ENCODE measurements at places on chromosomes 12 and 14.

DNA sequence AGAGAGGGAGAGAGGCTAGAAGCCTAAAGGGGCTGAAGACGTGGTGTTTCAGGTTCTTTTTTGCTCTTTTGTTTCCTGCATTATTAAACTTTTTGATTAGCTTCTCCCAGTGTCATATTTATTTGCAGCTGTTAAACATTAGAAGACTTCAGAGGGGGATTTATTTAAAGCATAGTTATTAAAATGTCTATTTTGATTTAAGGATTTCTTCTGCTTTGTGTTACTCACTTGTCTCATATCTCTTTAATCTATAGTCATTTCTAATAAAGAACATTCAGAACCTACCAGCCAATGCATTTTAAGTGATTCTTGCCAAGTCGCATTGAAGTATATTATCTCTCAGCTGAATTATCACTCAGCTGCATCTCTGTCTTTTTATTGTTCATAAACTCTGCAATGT, 152.0 kb upstream of the DYRK2 start:
- no peak for DNase-seq

DNA sequence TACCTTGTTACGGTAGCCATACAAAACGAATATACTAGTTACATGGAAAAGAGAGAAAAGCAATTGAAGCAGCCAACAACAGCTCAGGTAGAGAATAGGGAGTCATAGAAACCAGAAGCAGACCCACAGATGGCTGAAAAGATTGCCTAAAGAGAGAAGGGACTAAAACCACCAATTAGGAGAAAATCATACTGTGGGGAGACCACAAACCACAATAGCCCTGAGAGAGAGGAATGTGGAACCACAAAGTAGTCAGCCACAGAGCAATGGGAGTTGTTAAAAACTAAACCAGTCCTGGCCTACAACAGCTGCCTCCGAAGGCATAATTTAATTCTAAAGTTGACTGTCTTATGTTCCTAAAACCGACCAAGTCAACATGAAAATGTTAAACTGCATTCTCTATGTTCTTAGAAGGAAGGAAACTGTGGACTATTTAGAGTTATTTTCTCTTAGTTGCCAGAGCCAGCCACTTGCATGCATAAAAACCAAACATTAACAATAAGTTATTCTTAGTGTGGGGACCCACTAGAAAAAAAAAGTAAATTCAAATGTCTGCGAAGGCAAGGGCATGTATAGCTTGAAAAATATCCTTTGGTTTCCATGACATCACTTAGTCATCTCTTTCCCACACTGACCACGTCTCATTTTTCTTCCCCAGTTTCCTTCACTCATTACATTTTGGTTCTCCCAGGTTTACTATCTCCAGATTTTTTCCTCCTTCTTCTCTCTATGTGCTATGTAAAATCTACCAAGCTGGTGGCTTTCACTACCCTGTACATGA, 398.1 kb downstream of the NOVA1 start:
- peak; percentile 89 for DNase-seq

DNA sequence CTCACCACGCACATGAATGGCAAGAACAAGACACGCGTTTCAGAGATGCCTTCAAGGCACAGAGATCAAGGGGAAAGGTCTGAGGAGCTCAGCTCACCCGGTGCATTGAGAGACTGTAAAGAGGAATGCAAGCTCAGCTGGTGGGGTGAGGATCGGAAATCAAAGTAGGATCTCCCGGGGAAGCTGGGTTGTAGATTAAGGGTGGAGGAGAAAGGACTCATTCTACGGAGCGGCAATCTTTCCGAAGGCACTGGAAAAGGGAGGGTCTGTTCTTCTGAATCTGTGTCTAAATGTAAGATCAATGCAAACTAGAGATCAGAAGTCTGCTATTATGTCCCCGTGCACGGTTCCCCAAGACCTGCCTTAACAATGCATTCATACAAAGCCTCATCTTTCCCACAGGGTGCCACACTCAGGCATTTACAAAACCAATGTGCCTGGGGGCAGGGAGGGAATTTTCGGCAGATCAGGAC, 41.6 kb upstream of the PYGL start:
- peak; percentile 66 for DNase-seq

GRCh38 chr12:126389961-126390360, 1324.7 kb downstream of the AACS start:
- no peak for DNase-seq

DNA sequence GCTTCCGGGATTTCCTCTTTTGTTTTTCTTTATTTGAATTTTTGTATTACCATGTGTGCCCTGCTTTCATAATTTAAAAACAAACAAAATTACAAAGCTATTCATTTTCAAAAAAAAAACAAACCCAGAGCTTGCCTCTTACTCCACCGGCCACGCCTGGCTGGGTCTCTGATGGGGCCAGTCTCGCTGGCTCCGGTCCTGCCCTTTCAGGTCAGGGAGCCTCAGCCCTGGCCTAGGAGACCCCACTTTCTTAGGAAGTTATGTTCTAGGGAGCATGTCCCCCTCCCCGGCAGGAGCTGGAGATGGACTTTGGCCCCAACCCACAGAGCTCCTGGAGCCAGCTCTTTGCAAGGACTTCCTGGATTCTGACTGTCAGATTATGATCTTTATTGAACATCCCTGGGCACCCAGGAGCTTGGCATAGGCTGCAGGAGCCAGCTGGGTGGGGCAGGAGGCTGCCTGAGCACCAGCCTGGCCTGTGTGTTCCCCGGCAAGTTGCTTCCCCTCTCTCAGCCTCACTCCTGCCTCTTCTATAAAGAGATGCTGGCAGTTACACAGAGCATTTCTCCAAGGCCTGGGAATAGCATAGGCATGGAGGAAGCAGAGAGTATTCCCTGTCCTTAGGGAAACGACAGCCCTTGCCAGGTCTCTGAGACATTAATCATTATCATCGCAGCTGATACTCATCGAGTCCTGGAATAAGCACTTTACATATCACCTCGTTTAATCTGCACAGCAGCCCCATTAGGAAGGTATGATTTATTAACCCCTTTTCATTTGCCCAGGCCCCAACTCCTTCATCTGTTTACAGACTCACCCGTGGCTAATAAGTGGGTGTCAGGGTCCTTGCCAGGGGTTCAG, 3.5 kb downstream of the DEGS2 start:
- no peak for DNase-seq

GRCh38 chr12:104522985-104523722, 66.4 kb downstream of the CHST11 start:
- DNase-seq, result no peak

GRCh38 chr12:120835304-120835612, 68.9 kb downstream of the SPPL3 start:
- DNase-seq, result no peak

DNA sequence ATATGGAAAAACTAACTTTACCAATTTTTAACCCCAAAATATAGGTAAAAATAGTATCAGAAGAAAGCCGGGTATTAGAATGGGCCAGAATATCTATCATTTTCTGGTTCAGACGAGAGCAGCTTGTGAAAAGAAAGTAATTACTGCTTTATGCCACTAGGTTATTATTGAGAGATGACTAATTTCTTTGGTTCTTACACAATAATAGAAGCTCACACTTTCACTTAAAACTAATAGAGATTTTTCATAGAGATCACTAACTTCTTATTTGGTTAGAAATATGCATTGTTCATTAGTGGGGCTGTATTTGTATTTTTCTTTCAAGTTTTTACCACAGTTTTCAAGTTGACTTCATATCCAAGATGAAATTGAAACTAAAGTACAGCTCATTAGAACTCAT, 1241.2 kb upstream of the FLRT2 start:
- DNase-seq, result no peak

GRCh38 chr14:51988221-51988620, 1.1 kb upstream of the RTRAF start:
- DNase-seq, result no peak

- no peak for DNase-seq
These were observed 222.3 kb upstream of the NOVA1 start for GRCh38 chr14:26820138-26820537.

DNA sequence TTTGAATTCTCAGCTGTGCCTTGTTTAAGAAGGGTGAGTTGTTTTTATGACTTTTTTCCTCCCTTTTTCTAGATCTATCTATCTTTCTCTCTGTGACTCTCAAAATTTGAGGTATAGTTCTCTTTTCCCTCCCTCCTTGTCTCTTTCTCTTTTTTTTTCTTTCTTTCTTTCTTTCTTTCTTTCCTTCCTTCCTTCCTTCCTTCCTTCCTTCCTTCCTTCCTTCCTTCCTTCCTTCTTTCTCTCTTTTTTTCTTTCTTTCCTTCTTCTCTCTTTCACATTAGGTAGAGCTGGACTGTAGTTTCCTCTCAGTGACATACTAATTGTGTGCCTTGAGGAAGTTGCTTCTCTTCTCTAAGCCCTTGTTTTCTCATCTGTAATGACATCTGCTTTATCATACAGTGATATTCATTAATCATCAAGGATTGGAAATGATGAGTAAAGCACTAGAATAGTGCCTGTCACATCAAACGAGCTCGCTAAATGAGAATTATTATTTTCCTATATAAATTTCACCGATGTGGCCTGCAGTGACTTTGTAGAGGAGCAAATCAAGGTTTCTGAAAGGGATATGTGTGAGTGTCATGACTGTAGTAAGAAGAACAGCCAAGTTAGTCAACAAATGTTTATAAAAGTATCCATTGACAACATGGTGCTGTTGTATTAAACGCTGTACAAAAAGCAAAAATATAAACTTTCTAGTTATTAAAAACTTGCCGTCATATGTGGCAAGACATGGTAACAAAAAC, 78.9 kb upstream of the SLC38A2 start:
- no peak for DNase-seq

- no peak for DNase-seq
These were observed 45.0 kb upstream of the ASPG start for GRCh38 chr14:104040539-104040938.

GRCh38 chr14:22047115-22047514, 373.5 kb upstream of the OR4E1 start:
- DNase-seq, result peak; percentile 61

DNA sequence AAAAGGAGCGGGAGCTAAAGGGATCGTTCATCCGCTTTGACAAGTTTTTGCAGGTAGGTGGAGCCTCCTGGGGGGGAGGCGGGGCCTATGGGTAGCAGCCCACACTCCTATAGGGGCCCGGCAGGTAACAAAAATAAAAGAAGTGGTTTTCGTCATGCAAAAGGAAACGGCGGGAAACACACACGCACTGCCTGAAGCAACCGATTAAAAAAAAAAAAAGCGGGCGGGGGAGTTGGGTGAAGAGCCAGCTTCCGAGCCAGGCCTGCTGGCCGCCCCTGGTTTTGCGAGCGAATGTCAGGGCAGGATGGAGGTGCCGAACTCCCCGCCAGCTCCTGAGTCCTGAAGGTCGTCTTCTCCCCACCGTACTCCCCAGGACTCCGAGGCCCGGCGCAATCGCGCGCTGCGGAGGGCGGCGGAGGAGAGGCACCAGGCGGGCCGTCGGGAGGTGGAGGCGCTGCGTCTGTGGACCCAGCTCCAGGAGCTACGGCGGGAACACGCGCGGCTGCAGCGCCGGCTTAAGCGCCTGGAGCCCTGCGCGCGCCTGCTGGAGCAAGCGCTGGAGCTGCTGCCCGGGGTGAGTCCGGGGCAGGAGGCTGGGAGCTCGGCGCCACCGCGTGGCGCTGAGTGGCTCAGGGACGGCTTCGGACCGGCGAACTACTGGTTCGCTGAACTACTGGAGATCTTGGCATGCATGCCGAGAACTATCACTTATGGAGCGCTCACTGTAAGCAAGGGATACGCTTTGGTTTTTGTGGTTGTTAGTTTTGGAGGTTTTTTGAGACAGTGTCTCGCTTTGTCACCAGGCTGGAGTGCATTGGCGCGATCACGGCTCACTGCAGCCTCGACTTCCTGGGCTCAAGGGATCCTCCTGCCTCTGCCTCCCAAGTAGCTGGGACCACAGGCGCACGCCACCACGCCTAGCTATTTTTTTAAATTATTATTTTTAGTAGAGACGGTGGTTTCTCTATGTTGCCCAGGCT, 3.6 kb downstream of the CFAP73 start:
- DNase-seq, result peak; percentile 94

DNA sequence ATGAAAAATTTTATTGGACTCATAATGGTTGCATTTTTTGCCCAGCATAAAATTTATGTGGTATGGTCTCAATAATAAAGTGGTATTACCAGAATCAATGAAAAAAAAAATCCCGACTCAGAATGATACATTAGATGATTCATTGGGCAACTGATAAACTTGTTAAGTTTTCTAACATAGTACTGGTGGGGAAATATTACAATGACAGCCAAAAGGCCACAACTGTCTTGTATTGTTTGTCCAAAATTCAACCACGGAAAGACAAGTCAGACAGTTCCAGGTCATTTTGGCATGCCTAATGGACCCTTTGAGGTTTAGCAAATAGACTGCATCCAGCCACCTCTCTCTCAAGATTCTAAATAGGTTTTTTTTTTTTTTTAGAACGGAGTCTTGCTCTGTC, 70.5 kb upstream of the TRIM9 start:
- DNase-seq, result no peak

- peak; percentile 69 for DNase-seq
These were observed 384.5 kb upstream of the DDHD1 start for GRCh38 chr14:53537422-53538315.

DNA sequence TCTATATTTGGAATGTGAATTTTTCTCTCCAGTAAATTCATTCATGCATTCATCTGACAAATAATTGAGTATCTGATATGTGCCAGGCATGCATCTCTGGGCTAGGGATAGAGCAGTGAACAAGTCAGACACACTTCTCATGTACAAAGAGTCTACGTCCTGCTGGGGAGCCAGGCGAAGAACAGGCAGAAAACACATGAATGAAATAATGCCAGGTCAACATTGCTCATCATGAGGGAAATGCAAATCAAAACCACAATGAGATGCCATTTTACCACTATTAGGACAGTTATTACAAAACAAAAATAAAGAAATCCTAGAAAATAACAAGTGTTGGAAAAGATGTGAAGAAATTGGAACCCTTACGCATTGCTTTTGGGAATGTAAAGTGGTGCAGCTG, 90.3 kb downstream of the PAX9 start:
- DNase-seq, result no peak

- no peak for DNase-seq
These were observed 244.9 kb upstream of the DIO2 start for GRCh38 chr14:80456209-80456608.

DNA sequence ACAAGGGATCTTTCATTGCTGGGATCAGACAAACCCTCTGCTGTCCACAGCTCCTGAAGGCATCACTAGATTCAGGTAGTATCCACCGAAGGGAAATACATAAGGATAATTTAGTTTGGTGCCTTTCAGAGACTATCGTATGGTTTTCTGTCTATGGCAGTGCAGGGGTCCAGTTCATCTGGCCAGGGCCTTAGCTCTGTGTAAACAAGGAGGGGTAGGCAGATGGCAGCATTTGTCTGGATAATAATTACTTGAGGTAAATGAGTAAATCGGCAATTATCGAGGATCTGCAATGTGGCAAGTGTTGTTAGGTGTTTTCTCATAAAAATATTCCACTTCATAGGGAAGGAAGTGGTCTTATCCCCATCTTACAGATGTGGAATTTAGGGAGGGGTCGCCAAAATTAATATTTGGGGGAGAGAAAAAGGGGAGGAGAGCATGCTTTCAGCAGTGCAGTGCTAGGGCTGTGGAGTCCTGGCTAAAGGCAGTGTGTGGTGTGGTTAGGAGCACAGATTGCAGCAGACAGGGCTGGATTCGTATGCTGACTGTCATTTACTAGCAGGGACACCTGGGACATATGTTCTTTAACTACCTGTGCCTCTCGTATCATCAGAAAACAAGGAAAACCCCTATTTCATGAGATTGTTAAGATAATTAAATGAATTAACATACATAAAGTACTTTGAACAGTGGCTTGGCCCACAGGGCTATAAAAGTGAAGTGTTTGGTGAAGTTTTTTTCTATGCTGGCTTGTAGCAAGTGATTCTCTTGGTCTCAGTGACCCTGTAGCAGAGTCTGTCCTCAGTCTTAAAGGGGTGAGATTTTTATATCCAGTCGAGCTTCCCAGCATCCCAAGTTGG, 27.1 kb downstream of the RASSF8 start:
- no peak for DNase-seq

GRCh38 chr12:13425766-13426165, 229.2 kb downstream of the EMP1 start:
- DNase-seq, result peak; percentile 75

Measured in islet precursor cell (in vitro differentiated cells).